ENCODE measurements at places on chromosomes 16 and 17. TPM values are rescaled to one million over a fixed set of nuclear protein-coding genes. Genes with fewer than 3 reads are reported as not detected.
A peak's percentile ranks its signal among the peaks of the same experiment; 100 is the strongest.

Gene SLFN14
- not detected for total RNA-seq

Gene CDK5R1
- 9.2 TPM for total RNA-seq

Gene KRT24
- not detected for total RNA-seq

Gene EVI2B
- total RNA-seq: 0.37 TPM

Gene CCL16
- not detected for total RNA-seq

Gene PPY
- not detected for total RNA-seq

Gene TBC1D16
- 90.4 TPM for total RNA-seq

- DNase-seq: no peak
Measured at GRCh38 chr17:74201250-74201649, 2.2 kb upstream of the RPL38 start.

DNA sequence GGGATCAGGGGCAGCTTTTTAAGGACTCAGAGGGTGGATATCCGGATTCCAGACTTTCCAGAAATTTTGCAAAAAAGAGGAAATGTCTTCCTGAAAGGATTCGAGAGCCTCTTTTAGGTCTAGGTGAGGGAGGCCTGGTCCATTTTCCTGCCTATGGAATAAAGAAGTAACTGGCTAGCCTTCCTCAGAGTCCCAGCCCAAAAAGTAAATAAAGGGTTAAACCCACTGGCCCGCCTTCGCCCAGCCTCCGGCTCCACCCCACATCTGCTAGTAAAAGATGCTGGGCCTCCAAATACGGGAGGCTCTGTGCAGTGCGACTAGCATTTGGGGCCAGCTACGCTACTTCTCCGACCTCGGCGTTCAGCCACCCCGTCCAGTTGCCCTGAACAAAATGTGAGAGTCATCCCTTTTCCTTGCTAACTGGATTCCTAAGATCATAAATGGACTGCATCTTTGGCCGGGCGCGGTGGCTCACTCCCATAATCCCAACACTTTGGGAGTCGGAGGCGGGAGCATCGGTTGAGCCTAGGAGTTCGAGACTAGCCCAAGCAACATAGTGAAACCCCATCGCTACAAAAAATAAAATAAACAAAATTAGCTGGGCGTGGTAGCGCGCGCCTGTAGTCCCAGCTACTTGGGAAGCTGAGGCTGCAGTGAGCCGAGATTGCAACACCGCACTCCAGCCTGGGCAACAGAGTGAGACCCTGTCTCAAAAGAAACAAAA lies 824 bp upstream of the MPP2 start:
- peak; percentile 66 for DNase-seq

- no peak for DNase-seq
Measured at GRCh38 chr17:63819585-63820537, 7.4 kb upstream of the PSMC5 start.

- no peak for DNase-seq
Measured at GRCh38 chr16:14957576-14958322, 17.1 kb upstream of the PDXDC1 start.

DNA sequence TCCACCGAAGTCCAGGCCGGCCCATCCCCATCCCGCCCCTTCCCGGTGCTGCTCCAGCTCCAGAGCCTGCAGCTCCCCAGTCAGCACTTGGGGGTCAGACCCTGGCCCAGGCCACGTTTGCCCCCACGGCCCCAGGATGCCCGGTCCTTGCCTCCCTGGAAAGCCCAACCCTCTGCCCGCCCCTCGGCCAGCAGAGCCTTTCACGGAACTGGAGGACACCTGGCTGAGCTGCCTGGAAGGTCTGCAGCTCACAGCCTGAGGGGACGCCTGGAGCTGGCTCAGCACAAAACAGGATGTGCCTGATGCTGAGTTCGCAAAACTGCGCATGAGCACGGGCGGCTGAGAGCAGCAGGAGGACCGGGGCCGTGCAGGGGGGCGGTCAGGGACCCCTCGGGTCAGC lies 29.7 kb upstream of the SSTR5 start:
- DNase-seq: no peak

- DNase-seq: peak; percentile 67
Measured at GRCh38 chr16:12095275-12096156, 119.0 kb downstream of the SNX29 start.

- no peak for DNase-seq
Measured at GRCh38 chr17:39485555-39485954, 24.3 kb downstream of the CDK12 start.

DNA sequence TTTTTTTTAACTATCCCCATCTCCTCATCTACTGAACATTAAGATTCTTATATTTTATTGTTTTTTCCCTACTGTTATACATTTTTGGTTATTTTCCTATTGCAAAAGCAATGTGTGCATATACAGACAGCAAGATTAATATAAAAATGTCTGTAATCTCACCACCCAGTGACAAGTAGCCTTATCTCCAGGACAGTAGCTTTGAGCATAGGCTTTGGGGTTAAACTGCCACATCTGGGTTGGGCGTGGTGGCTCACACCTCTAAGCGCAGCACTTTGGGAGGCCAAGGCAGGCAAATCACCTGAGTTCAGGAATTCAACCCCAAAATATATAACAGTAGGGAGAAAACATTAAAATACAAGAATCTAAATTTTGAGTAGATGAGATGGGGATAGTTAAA lies 27.4 kb upstream of the SSTR2 start:
- no peak for DNase-seq

- DNase-seq: peak; percentile 77
Measured at GRCh38 chr17:1648173-1648962, 1.3 kb downstream of the RILP start.

DNA sequence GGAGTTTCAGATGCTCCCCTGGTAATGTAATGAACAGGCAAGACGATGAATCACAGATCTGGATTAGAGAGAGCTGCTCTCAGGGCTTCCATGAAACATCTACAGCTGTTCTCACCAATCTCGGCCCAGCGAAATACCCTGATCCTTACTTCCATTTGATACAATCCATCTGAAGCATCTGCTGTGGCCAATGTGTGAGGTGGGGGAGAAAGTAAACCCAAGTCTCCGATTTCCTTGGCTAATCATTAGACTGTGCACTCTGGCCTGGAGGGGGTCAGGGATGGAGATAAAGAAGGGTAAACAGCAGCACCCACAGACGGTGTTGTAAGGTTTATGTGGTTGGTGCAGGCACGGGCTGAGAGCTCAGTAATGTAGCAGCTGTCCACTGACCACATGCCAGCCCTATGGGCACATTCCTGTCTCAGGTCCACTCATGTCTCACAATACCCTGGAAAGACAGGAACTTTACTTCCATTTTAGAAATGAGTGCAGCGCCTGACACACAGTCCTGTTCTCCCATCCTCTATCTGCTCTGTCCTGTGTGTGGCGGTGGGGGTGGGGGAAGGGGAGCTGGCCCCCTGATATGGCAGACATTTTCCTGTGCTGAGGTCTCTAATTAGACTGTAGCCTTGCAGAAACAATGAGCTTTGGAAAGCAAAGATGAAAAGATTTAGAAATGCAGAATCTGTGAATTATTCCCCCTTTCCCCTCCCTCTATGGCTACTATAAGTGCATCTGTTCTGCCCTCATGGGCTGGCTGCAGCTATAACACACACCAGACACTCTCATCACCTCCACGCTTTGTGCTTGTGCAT lies 48.3 kb upstream of the ERN1 start:
- no peak for DNase-seq

GRCh38 chr17:40068917-40069750 lies 6.4 kb downstream of the THRA start:
- DNase-seq: no peak

All from WTC11 (cell line).